CD4-positive, alpha-beta T cell treated with Interleukin-6 at 100 ng/mL for 8 hours (primary cell): ENCODE measurements at places on chromosomes 4 and X.

GRCh38 chr4:176156656-176157055 is 38.7 kb downstream of the SPATA4 start:
- DNase-seq, result no peak

- DNase-seq, result no peak
Observed at GRCh38 chrX:40006106-40007017, 91.4 kb downstream of the BCOR start.

- DNase-seq, result no peak
Observed at GRCh38 chrX:123358457-123358856, 174.4 kb downstream of the GRIA3 start.

GRCh38 chr4:705278-706082 is at the start of gene PCGF3:
PCGF3 (plus strand) TSS chr4:705832; CDS start chr4:733681, 27,849 bp downstream.
- peak; percentile 96 for DNase-seq

DNA sequence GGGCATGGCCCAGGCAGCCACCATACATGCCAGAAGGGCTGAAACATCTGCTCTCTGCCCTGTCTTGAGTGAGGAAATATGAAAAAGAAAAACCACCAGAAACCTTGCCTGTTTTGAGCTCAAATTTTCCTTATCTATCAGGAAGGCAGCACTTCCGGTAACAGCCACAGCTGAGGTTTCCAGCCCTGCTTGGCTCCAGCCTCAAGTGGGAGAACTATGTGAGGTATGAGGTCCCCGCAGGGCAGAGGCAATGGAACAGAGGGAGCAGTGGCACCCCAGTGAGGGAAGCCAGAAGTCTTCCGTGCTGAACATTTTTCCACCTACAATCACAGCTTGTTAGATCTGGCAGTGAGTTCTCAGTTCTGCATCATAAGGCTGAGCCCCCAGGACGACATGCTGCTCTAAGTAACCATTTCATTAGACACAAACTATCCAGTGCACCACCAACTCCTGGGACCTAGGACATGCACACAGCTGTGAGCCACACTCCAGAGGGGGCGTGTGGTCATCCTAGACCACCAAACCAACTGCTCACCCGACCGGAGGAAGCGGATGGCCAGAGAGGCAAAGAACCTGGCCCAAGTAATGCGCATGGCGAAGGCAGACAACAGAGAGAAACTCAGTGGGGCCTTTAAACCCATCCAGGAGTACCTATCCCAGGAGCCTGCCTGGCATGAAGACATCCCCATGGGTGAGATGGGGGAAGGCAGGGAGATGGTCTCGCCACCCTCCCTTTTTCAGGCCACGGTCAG is 22.6 kb downstream of the WDR1 start:
- DNase-seq, result no peak

DNA sequence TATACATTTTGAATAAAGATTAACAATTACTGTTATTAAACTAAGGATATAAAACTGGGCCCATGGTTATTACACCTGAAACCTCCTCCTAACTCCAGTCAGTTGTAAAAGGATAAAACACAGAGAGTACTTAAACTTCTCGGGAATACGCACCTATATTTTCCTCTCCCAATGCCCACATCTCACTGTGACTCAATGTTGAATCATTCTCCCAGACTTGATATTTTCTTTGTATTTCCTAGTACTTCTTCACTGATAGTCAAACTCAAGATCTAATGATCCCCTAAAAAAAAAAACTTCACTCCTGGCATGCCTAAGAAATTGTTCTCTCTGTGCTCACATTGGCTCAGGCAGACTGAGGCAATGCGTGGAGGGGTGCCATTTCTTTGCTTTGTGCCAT is 212.5 kb upstream of the DKK2 start:
- DNase-seq, result no peak

DNA sequence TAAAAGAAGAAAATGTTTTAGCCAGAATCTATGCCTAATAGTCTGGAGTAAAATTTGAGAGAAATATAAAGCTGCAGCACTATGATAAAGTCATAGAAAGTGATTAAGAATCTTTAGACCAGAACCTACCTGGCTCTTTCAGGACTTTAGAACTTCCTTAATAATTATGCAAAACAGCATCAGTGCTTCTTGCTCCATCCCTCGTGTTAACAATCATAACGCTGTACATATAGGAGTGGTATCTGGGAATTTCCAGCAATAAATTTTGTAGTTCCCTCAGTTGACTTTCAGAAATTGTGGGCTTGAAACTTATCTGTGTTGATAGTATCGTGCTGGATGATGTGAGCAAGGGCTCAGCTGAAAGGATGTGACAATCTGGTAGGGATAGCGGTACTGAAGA is 102.1 kb upstream of the RASGEF1B start:
- DNase-seq, result no peak

- DNase-seq, result no peak
Observed at GRCh38 chr4:186854256-186854655, 130.6 kb upstream of the FAT1 start.

GRCh38 chr4:106584337-106584989 is 215.9 kb upstream of the GIMD1 start:
- no peak for DNase-seq

DNA sequence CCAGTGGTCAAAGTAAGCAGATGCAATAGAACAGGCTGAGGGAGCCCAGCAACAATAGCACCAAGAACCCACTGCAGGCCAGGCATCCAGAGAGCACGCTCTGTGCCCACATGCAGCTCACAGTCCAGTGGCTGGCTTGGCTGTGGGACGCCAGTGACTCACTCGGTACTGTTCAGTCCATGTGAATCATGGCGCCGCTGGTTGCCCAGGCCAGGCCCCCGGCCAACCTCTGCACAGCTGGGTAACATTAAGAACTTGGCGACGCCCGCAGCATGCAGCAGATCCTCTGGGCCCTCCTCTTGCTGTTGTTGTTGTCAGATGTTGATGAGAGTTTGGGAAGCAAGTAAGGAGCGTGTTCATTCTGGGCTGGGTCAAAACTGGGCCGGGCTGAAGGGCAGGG is 60.5 kb downstream of the MSX1 start:
- no peak for DNase-seq

- peak; percentile 32 for DNase-seq
Observed at GRCh38 chr4:67549123-67549522, 3.8 kb upstream of the CENPC start.

DNA sequence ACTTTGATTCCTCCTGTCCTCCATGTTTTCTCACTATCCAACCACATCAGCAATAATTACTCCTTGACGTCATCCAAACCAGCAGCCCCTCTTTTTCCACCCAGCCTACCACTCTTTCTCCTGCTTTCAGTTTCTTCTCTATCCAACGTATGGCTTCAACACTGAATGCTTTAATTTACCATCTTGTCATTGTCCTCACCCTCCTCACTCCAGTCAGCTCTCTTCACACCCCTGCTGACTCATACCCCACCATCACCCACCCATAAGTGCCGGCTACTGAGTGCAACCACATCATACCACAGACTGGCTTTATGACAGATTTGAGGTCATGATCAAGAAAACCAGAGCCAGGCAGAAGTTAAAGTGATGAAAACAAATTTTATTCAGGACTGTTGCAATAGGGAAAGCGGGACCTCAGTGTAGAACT is 9.8 kb upstream of the ANXA5 start:
- DNase-seq, result peak; percentile 16

- no peak for DNase-seq
Observed at GRCh38 chr4:106801386-106801785, 234.7 kb downstream of the DKK2 start.

DNA sequence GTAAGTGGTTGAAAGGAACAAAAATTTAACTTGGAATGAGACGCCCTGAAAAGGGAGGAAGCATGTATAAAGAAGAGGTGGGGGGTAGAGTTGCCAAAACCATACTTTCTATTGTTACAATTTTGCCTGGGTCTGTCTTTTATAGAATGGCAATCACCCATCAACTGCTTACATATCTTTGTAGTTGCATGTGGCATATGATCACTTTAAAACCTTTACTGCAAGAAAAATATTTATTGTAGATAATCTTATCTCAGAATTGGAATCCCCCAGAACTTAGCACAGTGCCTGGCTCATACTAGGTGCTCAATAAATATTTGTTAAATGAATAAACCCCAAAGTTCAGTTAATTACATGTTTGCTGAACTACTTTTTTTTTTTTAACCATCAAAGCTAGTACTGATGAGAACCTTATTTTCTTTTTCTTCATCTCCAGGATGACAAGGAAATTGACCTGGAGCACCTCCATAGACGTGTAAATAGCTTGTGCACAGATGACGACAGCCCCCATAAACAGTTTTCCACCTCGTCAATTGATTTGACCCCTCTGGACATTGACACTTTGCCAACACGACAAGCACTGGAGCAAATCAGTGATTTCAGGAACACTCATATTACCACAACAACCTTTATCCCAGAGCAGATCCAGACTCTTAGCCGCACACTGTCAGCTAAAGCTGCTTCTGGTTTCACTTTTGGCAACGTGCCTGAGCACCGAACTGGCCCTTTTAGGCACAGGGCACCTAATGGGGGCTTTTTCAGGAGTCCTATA is 56.7 kb upstream of the ATOH1 start:
- DNase-seq, result no peak

DNA sequence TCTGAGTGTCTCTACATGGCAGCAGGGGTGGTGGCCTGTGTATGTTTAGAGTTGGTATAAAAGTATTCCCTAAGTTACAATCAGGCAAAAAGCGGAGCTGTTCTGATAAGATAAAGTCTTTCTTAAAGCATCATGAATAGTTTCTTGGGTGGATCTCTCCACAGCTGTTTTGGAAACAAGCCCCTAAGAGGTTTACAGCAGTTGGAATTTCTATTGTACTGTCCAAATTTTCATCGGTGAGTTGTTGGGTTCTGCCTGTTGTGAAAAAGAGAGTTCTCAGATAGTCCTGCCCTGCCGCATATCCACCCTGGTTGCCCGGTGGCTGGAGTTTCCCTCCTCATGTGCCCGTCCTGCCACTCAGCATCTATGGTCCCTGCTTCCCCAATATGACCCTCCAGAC is 50.1 kb downstream of the C4orf51 start:
- no peak for DNase-seq

- DNase-seq, result no peak
Observed at GRCh38 chr4:3267576-3268394, 18.8 kb downstream of the MSANTD1 start.

- no peak for DNase-seq
Observed at GRCh38 chr4:118682928-118683327, 2.3 kb upstream of the METTL14 start.

DNA sequence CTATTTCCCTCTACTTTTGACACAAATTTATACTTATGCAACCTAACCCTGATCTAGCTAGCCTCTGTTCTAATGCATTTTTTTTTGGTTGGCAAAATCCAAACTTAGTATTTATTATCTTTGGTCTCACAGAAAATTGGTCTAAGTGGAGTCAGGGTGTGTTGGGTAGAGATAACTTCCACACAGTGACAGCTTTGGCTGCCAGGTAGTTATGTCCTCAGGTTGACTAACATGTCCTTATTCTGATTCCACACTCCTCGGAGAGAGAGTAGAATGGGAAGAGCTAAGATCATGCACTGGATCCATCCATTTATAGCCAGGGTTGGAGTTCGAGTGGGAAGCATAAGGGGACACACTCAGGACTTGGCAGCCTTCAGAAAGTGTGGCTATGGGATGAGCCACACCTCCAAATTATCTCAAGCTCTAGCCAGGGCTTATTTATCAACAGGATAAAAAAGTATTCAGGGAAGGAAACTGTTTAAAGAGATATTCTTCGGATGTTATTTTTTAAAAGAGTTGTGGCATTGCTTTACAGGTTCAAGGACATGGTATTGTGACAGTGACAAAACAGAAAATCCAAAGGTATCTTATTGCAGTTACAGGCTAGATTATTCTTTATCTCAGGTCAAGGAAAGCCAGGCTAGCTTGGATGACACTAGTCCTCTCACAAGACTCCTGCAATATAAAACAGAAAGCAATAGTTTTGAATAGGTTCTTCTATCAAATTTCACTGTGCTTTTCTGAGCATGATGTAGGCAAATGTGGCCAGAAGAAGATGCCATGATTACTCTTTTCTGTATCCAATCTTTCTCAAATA is 51.5 kb downstream of the NPY1R start:
- DNase-seq, result no peak

GRCh38 chrX:47623540-47624027 is 3.9 kb upstream of the SYN1 start:
- DNase-seq, result peak; percentile 42

- peak; percentile 5 for DNase-seq
Observed at GRCh38 chrX:21373637-21374162, 518 bp upstream of the CNKSR2 start.

DNA sequence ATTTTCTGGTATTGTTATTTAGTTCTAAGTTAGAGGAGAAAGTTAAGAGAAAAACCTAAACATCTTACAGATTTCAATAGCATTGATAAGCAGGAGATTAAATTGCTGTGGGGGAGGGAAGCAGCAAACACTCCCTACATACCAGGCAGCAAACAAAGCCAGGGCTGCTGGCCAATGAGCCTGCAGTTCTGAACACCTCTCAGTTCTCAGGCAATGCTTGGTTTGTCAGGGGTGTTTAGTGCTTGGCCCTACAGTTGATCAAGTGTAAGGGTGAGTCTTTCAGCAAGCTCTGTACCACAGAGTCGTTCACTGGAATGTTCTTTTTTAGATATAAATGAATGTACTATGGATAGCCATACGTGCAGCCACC is 38.6 kb downstream of the EGFL6 start:
- no peak for DNase-seq
